Sigmoid colon (tissue), 7 donors: ENCODE measurements at places on chromosomes 5 and 9. TPM values are rescaled to one million over a fixed set of nuclear protein-coding genes. Genes with fewer than 3 reads are reported as not detected.

GRIA1 gene
- 0.66 TPM for total RNA-seq

TLE4 gene
- total RNA-seq = 35.1 TPM

EPB41L4B gene
- 0.81 TPM for total RNA-seq

FRRS1L gene
- total RNA-seq = 3.3 TPM

ABITRAM gene
- total RNA-seq = 5.8 TPM

DNA sequence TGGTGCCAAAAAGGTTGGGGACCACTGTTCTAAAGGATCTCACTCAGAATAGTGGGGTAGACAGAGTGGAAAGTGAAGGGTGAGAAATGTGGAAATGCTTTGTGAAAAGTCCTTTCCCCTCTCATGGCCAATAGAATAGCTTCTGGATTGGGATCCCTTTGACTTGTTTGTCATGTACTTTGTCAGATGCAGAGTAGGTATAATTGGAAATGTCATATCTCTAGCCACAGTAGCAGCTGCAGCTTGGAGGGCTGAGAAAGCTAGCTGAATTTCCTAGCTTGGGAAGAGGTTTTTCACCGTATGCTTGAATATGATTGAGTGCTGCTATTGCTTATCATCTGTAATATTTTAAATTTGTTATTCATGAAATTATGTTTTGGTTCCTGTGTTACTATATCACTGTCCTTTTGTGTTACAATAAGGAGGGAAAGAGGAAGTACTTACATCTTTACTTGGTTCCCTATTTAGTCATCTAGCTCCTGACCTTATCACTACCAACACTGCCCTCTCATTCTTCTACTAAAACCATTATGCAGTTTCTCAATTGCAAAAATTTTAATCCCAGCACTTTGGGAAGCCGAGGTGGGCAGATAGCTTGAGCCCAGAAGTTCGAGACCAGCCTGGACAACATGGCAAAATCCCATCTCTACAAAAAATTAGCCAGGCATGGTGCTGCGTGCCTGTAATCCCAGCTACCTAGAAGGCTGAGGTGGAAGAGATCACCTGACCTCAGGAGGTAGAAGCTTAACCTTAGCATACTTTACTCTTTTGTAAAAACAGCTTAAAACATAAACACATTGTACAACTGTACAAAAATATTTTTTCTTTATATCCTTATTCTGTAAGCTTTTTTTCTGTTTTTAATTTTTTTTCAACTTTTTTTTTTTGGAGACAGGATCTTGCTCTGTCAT, 12.4 kb downstream of the SLC30A5 start:
- no peak for DNase-seq
- H3K27ac ChIP-seq = no peak overlapping the region
- peaks cover 40% of the 10 kb centered on the region for H3K36me3 ChIP-seq
- no peak overlapping the region for H3K4me3 ChIP-seq

GRCh38 chr5:74289691-74290090, 350.8 kb downstream of the ENC1 start:
- H3K27me3 ChIP-seq = no peaks in the 10 kb centered on the region
- H3K4me3 ChIP-seq = no peak overlapping the region
- no peaks in the 10 kb centered on the region for H3K36me3 ChIP-seq
- DNase-seq = no peak
- peaks cover 37% of the 10 kb centered on the region for H3K4me1 ChIP-seq

GRCh38 chr5:50878470-50878869, 212.0 kb downstream of the PARP8 start:
- no peak overlapping the region for H3K27ac ChIP-seq
- no peaks in the 10 kb centered on the region for H3K27me3 ChIP-seq
- H3K36me3 ChIP-seq = no peaks in the 10 kb centered on the region
- H3K4me3 ChIP-seq = no peak overlapping the region

DNA sequence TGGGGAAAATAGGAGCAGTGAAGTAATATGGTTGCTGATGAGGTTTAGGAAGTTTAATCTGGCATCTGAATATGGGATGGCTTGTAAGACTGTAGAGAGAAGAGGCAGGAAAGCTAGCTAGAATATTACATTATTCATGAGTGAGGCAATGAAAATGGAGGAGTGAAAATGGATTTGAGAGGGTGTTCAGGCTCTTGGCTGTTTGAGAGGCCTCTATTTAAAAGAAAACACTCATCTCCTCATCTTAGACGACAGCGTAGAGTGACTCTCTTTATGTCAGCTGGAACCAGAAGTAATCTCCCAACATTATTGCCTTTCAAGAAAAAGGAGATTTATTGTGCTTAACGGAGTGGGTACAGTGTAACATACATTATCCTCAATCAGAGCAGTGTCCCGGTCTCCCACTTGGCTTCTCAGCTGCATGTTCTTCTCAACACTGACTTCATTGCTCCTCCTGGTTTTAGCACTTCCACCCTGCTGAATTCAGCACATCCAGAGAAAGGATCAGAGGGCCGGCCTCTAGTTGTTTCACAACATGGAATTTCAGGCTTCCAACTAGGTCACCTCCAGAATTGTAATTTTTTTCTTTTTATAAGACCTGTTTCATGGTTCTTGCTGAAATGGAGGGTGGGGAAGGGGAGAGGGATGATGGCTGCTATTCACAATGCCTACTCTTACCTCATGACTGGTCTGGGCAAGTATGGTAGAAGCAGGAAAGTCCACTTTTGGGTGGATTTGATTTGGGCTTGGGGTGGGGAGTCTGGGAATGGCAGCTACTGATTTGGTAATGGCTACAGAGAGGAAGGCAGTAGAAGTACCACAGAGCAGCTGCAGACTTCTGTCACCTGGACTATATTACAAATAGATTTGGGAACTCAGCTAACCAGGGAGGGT, 52.9 kb upstream of the KIAA1958 start:
- H3K27me3 ChIP-seq = no peaks in the 10 kb centered on the region
- H3K36me3 ChIP-seq = no peaks in the 10 kb centered on the region
- no peak overlapping the region for H3K4me3 ChIP-seq
- H3K27ac ChIP-seq = no peak overlapping the region

GRCh38 chr9:98807070-98807813, at the start of gene GALNT12:
Gene GALNT12 (plus strand): TSS chr9:98807670. CDS start chr9:98807699, 29 bp downstream.
- no peaks in the 10 kb centered on the region for H3K27me3 ChIP-seq
- H3K4me3 ChIP-seq = peak within 1 kb of the TSS; percentile 64
- no peaks in the 10 kb centered on the region for H3K36me3 ChIP-seq
- DNase-seq = peak; percentile 71
- H3K4me1 ChIP-seq = peaks cover 49% of the 10 kb centered on the region

DNA sequence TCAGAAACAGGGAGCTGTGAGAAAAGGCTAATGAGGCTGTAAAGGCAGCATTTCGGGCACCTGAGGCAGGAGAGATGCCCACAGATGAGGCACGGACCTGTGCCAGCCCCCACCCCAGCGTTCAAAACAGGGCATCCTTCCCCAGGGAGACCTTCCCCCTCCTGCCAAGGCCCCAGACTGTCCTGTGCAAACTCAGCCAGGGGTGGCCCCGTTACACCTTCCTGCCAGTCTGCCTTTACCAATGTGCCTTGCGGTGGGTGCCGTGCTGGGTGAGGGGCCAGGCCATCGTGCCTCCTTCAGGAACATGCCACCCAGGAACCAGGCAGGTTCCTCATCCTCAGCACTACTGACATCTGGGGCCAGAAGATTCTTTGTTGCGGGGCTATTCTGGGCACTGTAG, 53.9 kb downstream of the AK8 start:
- peak; percentile 38 for DNase-seq
- no peak overlapping the region for H3K27ac ChIP-seq
- H3K4me1 ChIP-seq = no peaks in the 10 kb centered on the region
- H3K27me3 ChIP-seq = no peaks in the 10 kb centered on the region
- no peak overlapping the region for H3K4me3 ChIP-seq
- no peaks in the 10 kb centered on the region for H3K36me3 ChIP-seq

DNA sequence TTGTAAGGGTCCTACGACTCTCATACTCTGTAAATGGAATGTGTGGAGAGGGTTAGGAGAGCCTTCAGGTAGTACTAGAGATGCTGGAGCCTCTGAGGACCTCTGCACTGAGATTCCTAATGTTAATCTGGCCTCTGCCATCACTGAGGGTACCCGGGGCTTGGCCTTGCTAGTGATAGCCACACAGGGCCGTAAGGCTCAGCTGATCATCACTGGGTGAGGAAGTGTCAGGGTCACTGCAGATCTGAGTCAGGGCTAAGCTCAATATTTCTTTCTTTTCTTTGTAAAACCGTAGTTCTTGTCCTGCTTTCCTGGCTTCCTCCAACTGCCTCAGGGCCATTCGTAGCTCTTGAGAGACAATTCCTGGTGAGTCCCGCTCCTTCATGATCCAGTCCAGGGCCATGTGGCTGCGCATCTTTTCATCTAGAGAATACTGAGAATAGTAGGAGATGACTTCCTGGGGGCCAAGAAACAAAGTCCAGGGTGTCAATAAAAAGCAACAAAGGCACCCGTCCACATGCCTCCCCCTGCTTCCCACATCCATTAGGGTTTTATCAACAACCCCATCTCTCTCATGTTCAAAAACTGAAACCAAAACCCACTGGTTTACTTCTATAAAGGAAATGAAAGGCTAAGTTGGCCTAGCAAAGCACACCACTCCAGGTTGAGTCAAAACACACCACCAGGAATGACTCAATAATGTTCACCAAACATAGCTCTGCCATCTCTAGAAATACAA, 47.7 kb downstream of the LIX1 start:
- H3K36me3 ChIP-seq = no peaks in the 10 kb centered on the region
- no peak for DNase-seq
- no peak overlapping the region for H3K27ac ChIP-seq
- H3K4me1 ChIP-seq = no peaks in the 10 kb centered on the region

DNA sequence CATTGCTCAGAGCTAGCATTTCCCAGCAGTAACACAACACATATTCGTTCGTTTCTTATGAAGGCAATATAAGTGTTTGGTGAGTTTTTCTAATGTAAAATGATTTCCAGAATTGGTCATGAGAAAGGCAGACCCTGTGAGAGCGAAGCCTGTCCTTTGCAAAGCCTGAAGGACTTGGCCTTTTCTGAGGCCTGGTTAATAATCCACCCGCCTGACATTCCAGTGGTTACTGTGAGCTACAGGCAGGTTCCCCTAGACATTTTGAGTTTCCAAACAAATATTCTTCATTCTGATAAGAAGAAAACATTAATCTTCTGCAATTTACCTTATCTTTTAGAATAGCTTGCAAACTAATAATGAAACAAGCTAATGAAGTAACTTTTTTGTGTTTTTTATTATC, 38.0 kb downstream of the ADAMTS16 start:
- H3K4me3 ChIP-seq = no peak overlapping the region
- no peak for DNase-seq
- H3K36me3 ChIP-seq = no peaks in the 10 kb centered on the region
- H3K27me3 ChIP-seq = no peaks in the 10 kb centered on the region
- H3K4me1 ChIP-seq = no peaks in the 10 kb centered on the region

- H3K36me3 ChIP-seq = no peaks in the 10 kb centered on the region
- H3K27ac ChIP-seq = no peak overlapping the region
- H3K27me3 ChIP-seq = no peaks in the 10 kb centered on the region
- DNase-seq = no peak
- H3K4me3 ChIP-seq = no peak overlapping the region
- no peaks in the 10 kb centered on the region for H3K4me1 ChIP-seq
Observed at GRCh38 chr5:43639566-43639965, 36.6 kb downstream of the NNT start.

- DNase-seq = peak; percentile 89
- H3K27ac ChIP-seq = peak overlapping the region; percentile 51
- peaks cover 9% of the 10 kb centered on the region for H3K27me3 ChIP-seq
- H3K36me3 ChIP-seq = no peaks in the 10 kb centered on the region
- no peaks in the 10 kb centered on the region for H3K4me1 ChIP-seq
Observed at GRCh38 chr5:150163547-150164059, 3.0 kb upstream of the CDX1 start.

DNA sequence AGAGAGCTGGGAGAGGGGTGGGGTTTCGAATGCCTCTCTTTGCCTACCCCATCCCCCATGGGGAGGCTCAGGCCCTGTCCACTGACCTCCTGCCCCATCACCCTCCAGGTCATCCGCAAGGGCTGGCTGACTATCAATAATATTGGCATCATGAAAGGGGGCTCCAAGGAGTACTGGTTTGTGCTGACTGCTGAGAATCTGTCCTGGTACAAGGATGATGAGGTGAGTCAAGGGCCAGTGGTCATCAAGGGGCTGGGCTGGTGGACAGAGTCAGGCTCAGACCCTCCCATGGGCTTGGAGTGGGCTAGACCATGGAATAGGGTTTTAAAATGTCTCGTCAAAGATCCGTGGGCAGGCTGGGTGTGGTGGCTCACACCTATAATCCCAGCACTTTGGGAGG, 33.7 kb downstream of the GOLGA2 start:
- H3K27me3 ChIP-seq = no peaks in the 10 kb centered on the region
- no peak for DNase-seq
- H3K4me3 ChIP-seq = no peak overlapping the region
- H3K36me3 ChIP-seq = no peaks in the 10 kb centered on the region
- H3K27ac ChIP-seq = peak overlapping the region; percentile 78

- H3K4me3 ChIP-seq = no peak overlapping the region
- H3K27me3 ChIP-seq = no peaks in the 10 kb centered on the region
- peak overlapping the region; percentile 52 for H3K27ac ChIP-seq
- no peaks in the 10 kb centered on the region for H3K4me1 ChIP-seq
- H3K36me3 ChIP-seq = no peaks in the 10 kb centered on the region
Observed at GRCh38 chr5:72503888-72504491, 3.2 kb downstream of the ZNF366 start.

- no peak for DNase-seq
- H3K36me3 ChIP-seq = no peaks in the 10 kb centered on the region
- no peak overlapping the region for H3K4me3 ChIP-seq
- no peak overlapping the region for H3K27ac ChIP-seq
- no peaks in the 10 kb centered on the region for H3K27me3 ChIP-seq
Observed at GRCh38 chr5:16321284-16321683, 141.7 kb upstream of the MARCHF11 start.

DNA sequence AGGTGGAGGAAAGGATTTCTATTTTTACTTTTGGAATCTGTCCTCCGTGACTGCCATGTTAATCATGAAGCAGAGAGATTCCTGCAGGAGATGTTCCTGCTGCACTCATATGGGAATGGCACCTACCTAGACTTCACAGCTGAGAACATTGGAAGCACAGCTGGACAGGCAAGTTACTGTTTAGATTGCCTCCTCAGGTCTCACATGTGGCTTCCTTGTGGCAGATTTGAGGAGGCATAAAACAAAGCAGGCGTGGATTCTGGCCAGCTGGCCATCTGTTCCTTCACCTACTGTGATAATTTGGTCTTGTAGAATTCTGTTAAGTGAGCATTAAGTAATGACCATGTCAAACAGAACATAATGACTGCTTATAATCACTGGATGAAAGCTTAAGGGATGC, 193.4 kb downstream of the EDIL3 start:
- no peak for DNase-seq
- no peaks in the 10 kb centered on the region for H3K4me1 ChIP-seq
- H3K27me3 ChIP-seq = no peaks in the 10 kb centered on the region
- no peaks in the 10 kb centered on the region for H3K36me3 ChIP-seq
- H3K27ac ChIP-seq = no peak overlapping the region
